Mesenteric fat pad (tissue), 1 donor: ENCODE measurements at places on chromosomes 7 and 10. TPM values are rescaled to one million over a fixed set of nuclear protein-coding genes. Genes with fewer than 3 reads are reported as not detected.

UCN3 gene
- not detected for total RNA-seq

HECW1 gene
- 2.6 TPM for total RNA-seq

MACC1 gene
- 7.4 TPM for total RNA-seq

PKD1L1 gene
- total RNA-seq = 0.58 TPM

MLXIPL gene
- total RNA-seq = 91.5 TPM

FAM25C gene
- total RNA-seq = not detected

PDGFA gene
- total RNA-seq = 19.7 TPM

LAMB1 gene
- 421 TPM for total RNA-seq

RPEL1 gene
- total RNA-seq = not detected

ARHGEF5 gene
- 9.4 TPM for total RNA-seq

DNAAF5 gene
- total RNA-seq = 20.4 TPM

HACD1 gene
- 18.0 TPM for total RNA-seq
